GM13976 (cell line): ENCODE measurements at places on chromosomes 2 and 18.
A peak's percentile ranks its signal among the peaks of the same experiment; 100 is the strongest.

DNA sequence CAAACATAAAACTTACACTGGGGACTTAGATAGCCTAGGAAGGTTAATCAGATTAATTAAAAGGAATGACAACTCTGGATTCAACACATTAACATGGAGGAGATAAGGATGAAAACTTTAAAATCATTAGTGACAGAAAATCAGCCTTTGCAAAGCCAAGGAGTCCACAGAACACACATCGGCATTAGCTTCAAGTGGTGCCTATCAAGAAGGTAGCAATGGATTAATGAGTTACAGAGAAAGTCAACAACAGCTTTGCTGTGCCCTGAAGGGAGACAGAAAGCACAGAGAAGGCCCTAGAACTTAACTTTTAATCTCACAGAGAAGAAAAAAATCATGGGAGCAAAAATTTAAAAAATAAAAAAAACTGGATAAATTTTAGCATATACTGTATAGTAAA lies 88.6 kb downstream of the KCNH7 start:
- DNase-seq = no peak

DNA sequence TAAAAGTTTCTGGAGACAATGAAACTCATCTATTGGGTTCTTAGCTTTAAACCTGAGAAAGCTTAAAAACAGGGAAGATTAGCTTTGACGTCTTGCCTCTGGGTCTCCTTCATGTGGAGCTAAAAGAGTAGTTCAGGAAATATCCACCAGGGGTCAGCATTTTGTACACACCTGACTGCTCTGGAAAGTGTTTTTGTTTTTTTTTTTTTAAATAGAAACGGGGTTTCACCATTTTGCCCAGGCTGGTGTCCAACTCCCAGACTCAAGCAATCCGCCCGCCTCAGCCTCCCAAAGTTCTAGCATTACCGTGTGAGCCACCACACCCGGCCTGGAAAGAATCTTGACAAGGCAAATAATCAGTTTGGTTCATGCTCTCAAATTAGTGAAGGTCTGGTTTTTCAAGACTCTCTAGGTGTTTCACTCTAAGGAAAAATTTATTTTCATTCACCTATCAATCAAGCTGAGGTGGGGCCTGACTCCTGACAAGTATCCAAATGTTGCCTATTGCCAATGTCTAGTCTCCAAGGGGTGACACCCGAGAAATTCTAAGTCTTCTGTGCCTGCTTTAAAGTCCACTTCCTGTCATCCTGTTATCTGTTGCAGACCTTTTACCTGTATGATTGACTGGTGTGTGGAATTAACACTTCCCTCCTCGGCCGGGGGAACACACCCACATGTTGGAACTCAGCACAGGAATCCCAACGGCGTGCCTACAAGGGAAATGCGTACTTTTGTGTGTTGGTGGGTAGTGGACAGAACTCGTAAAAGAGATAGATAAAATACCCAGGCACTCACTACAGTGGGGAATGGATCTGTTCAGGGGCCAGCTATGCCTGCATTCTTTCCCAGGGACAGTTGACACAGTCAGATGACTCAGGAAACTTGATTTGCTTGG lies 11.3 kb downstream of the IL1RN start:
- DNase-seq = peak; percentile 68

DNA sequence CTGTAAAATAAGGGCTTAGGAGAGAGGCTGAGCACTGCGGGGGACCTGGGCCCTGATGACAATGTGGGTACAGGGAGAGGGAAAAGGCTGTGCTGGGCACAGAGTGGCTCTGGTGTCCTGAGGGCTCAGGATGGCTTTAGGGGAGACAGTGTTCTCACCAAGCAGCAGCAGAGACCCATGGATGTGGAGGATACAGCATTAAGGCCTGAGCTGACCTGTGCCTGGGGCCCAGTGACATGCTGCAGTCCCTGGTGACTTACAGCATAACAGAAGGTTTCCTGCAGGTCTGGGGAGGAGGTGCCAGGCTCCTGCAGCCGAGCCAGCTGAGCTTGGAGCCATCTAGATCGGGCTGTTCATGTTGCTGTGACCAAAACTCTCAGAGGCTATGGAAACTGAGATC lies 191.3 kb upstream of the SMAD2 start:
- DNase-seq = no peak

GRCh38 chr2:205543262-205543843 lies 138.9 kb upstream of the NRP2 start:
- no peak for DNase-seq

- DNase-seq = no peak
Observed at GRCh38 chr18:65761636-65762295, 11.0 kb downstream of the CDH7 start.

DNA sequence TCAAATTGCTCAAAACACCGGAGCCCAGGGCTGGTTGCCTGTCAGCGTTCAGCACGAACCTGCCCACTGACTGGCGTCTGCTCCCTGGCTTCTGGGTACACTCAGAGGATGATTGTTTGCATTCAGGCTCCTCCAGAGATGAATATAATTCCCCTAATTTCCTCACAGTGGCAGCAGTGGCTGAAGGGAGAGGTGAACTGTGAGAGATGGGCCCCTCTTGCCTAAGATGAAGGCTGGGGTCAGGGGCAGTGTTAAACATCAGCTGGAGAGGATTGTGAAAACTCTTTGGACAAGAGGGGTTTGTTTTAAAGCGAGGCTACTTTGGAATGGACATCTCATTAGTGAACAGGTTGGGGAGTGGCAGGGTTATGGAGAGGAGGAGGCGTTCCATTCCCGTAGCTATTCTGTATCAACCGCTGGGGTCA lies 31.0 kb downstream of the TCF7L1 start:
- DNase-seq = no peak

GRCh38 chr2:42486145-42486906 lies 7.5 kb downstream of the KCNG3 start:
- no peak for DNase-seq

DNA sequence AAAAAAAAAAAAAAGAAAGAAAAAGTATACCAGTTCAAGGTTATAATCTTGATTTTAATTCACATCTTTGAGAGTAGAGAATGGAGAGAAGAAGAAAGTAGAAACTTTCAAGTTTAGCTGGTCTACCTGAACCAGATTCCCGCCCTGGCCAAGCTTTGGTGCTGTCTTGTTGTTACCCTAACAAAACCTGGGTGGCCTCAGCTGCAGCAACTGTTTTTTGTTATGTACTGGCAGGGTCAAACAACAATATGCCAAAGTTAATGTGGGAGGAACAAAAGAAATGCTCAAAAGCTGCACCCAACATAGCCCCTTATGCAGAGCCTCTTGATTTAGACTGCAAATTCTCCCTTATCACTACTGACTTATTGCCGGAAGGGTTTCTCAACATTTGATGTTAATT lies 165.3 kb upstream of the TFPI start:
- DNase-seq = no peak

DNA sequence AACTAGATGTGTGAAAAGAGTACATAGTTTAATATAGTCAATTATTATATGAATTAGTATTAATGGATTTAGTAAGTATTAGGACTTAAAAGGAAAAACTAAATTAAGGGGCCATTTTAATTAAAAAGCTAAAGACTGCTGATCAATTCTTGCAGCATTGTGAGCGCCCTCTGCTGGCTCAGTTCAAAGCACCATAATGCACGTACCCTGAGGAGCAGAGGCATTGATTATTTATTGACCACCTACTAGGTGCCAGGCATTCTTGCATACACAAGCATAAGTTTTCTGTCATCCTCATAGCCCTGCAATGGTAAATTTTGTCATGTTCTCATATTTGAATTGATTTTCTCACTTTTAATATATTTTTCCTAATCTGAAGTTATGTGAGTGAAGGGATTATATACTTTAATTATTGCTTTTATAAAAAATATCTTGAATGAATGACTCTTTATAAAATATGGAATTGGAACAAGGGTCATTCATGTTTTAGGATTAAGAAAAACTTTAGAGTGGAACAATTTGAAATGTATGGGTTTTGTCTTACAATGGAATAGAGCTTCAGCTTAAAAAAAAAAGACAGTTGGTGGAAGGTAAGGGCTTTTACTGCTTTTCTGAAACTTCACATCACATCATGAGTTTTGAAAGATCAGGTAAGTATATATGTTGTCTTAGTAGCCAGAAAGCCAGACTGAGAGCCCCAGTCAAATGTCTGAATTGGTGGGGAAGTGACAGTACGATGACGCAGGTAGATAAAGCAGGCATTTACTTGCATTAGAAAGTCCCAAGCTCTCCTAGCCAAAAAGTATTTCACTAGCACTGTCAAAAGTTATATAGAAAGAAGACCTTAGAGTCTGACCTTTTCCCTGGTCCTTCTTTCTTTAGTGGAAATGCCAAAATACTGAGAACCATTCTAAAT lies 9.7 kb downstream of the ITGA4 start:
- no peak for DNase-seq

GRCh38 chr2:96832754-96833507 lies 10.9 kb downstream of the ANKRD23 start:
- no peak for DNase-seq

DNA sequence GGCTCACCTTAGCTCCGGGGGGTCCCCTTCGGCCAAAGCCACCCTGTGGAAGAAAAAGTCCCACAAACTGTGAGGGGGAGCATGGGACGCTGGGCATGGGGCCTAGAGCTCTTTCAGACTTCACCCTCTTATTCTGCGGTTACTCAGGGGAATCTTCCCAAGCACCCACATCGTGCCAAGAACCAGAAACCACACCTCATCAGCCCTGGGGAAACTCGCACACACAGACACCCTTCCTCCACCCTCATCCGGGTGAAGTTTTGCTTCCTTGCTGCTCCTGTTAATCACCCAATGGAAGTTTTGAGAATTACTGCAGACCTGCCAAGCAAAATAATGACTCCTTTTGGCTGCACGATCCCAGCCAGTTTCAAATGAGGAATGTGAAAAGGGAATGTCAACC lies 59.1 kb downstream of the COL6A3 start:
- no peak for DNase-seq

DNA sequence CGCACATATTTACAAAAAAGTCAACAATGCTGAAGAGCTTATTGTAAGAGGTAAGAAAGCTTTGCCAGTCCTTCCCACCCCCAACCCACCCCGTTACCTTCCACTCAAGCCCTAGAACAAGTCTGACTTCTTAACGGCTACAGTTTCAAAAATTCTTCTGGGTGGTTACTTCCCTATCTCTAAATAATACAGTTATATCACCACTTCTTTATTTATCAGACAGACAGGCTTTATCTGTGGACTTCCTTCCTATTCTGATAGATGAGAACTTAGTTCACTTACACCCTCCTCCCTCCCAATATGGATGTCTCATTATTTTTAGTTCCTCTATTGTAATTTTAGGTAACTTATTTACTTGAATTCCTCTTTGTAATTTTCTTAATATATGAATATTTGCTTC lies 26.7 kb upstream of the ACTR3 start:
- no peak for DNase-seq

GRCh38 chr18:7750095-7750663 lies 183.1 kb downstream of the PTPRM start:
- no peak for DNase-seq

DNA sequence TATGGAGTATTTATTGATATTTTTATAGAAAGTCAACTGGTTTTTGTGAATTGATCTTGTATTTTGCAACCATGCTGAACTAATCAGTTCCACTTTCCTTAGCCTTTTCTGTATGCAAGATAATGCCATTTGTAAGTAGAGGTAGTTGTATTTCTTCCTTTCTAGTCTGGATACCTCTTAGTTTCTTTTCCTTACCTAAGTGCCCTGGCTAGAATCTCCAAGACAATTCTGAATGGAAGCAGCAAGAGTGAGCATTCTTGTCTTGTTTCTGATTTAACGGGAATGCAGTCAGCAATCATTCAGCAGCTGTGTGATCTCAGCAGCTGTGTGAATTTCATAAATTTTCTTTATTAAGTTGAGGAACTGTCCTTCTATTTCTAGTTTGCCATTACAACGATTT lies 73.4 kb downstream of the NRXN1 start:
- no peak for DNase-seq

DNA sequence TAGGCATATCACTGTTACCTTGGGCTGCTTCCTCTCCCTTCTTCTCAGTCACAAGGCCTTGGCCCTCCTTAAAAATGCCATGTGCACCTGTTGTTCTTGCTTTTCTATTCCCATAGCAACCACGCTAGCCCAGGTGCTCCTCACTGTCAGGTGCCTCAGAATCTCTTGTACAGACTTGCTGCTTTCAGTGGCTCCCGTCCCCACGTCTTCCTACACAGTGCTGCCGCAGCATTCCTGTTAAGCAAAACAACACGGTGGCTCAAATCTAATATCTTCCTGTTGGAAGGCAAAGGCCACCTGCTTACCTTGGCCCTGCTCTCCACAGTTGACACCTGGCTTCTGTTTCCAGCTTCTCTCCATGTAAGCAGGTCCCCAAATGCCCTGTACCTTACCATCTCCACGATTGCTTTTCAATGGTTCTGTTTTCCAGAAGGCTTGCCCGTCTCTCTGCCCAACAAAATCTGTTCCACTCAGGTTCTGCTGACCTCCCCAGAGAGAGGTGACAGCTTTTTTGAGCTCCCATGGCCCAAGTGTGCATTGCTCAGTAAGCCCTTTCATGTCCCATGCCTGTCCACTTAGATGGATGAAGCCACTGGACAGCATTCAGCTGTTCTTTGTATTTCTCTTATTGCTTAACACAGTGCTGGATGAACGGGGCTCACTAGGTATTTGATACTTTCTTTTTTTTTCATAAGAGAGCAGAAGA lies 240.4 kb downstream of the PRKCE start:
- no peak for DNase-seq

DNA sequence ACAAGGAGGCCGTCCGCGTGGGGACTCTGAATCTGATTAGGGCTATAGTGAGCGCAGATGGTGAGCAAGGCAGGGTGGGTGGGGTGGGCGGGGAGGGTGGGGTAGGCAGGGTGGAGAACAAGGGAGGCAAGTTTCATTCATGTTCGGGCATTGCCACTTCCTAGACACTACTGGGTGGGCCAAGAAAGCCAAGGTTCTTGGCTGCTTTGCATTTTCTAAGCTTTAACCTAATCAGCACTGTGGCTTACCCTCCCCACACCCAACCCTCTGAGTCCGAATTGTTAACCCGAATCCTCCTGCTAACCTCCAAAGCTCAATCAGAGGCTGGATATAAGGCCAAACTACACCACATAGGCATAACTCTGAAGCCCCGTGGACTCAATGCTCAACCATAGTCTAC lies 18.1 kb downstream of the MROH2A start:
- no peak for DNase-seq

DNA sequence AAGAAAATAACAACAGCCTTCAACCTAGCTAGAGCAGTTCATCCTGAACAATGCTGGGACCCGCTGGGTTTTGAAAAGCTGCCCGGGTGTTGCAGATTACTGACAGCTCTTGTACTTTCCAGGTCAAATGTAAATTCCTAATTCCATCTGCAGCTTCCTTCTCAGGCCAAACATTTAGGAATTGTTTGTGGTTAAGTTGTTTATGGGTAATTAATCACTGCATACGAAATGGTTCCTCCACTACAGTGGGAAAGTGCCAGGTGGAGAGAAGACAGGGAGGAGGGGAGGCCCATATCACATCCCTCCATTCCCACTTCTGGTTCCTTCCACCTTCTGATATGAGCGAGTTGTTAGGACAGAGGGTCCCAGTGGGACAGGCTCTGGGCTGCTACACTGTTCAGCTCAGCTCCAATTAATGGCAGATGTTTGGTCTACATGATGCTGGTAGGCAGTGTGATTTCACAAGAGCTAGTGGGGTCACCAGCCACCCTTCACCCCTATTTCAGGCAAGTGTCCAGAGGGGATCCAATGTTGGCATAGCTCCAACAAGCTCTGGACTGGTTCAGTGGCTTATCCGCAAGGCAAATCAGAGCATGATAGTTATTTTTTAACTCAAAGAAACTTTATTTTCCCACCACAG lies 112.9 kb upstream of the ACAA2 start:
- no peak for DNase-seq

GRCh38 chr18:33115917-33116316 lies 324.6 kb downstream of the CCDC178 start:
- DNase-seq = no peak

GRCh38 chr2:49278141-49278540 lies 123.8 kb upstream of the FSHR start:
- DNase-seq = no peak
